NCI-H1694 treated with DMSO at 0.1 percent for 48 hours (cell line): ENCODE measurements at places on chromosomes 4 and X.

DNA sequence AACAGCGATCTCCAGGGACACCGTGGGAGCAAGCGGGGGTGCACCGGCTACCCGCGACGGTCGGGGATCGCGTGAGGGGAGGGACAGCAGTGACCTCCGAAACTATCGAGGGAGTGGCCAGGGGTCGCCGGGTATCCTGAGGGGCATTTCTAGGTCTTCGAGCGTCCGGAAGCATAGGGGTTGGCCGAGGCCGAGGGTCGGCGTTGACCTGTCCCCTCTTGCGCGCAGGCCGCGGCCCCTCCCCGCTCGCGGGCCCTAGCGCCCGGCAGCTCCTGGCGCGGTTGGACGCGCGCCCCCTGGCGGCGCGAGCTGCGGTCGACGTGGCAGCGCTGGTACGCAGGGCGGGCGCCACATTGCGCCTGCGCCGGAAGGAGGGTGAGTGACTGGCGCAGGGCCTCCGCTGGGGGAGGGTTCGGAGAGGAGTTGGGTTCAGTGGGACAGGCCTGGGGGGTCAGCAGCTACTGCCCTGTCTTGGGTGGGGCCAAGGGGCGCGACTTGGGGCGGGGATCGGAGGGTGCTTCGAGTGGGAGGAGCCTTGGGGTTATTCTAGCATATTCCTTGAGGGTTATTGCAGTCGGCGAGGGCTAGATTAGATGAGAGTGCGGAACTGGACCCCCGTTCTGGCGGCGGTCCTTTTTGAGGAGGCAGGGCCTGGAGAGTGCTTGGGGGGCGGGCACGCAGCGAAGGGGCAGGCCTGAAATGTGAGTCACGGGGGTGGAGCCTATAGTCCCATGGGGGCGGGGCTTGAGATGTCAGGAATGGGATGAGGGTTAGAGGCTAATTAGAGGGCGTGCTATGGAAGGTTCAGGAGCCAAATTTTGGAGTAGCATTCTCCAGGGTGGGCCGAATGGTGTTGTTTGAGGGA is 1.2 kb downstream of the MAGIX start:
- DNase-seq, result peak; percentile 66

DNA sequence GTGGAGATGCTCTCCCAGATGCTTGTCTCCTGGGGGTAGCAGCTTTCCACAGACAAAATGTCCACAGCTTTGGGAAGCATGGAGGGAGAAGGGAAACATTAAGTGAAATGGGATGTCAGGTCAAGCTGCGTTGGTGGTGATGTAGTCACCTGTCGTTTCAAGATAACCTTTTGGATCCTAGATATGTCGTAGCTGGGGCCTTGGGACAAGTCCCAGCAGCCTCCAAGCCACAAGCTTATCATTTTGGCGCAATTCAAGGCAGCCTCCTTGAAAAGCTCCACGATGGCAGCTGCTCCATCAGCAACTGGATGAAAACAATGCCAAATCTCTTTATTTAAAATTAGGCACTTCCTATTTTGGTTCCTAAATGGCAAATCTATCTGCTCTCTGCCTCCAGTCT is 52.0 kb downstream of the RTL9 start:
- DNase-seq, result no peak

DNA sequence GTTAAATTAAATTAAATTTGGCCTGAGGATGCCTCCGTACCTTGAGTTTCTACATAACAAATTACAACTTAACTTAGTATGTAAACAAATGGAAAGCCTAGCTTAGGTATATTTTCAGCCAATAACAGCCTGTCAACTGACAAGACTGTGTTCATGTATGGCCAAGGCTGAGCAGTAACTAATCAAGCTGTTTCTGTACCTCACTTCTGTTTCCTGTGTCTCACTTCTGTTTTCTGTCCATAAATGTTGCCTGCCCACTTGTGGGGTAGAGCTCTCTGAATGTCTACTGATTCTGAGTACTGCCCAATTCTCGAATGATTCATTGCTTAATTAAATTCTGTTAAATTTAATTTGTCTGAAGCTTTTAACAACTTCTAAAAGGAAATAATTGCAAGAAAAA is 445.2 kb downstream of the PCDH11X start:
- DNase-seq, result no peak

DNA sequence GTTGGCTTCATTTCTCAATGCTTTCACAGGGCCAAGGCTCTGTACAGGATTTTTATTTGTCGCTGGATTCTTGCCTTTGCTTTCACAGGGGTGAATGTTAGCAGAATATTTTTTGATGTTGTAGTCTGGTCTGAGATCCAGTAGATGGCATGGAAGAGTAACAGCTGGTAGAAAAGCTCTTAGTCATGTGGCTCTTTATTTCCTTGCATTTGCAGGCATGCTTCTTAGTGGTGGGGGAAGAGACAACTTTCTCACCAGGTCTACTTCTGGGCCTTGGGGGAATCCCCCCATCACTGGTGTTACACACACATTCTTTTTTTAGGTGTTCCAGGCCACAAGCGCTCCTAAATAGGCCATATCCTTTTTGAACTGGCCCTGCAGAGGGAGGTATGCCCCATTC is 58.2 kb upstream of the DKK2 start:
- DNase-seq, result no peak

- DNase-seq, result no peak
These were observed 128.9 kb downstream of the UGT8 start for GRCh38 chr4:114727461-114727860.

DNA sequence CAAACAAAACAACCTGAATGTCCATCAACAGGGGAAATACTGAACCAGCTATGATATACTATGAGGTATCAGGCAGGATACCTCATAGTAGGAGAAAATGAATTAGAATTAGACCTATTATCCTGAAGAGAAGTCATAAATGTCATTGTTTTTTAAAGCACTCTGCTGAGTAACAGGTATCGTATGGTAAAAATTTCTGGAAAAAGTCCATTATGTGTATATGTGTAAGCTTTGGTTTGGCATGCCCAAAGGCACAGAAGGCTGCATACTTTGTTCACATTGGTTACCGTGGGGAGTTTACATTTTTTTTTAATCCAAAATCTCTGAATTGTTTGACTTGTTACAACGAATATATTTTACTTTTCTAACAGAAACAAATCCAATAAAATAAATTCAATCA is 70.5 kb downstream of the RPS3A start:
- DNase-seq, result no peak

DNA sequence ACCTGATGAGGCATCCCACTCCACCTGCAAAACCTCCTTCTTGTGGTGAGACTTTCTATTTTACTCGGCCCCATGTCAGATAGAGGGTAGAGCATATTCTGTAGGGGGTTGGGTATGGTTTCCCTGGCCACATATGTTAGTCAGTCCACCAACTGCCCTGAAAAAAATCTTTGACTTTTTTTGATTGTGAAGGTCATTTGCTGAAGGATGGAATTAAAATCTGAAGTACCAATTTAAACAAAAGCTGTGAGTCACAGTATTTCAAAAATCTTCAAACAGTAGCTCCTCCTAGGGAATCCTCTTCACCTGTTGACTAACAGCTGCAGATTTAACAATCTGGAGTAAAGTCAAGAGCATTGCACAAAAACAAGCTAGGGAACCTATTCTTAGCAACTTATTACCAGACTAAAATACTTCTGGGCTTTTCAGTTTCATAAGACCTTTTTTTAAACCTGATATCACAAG is 8.0 kb upstream of the CCDC110 start:
- DNase-seq, result no peak

- DNase-seq, result peak; percentile 27
These were observed 6.5 kb upstream of the RNF4 start for GRCh38 chr4:2462218-2462991.

GRCh38 chrX:16711893-16712547 is 449 bp downstream of the CTPS2 start:
- DNase-seq, result no peak

- DNase-seq, result no peak
These were observed 107.3 kb downstream of the PSAPL1 start for GRCh38 chr4:7327341-7327885.

DNA sequence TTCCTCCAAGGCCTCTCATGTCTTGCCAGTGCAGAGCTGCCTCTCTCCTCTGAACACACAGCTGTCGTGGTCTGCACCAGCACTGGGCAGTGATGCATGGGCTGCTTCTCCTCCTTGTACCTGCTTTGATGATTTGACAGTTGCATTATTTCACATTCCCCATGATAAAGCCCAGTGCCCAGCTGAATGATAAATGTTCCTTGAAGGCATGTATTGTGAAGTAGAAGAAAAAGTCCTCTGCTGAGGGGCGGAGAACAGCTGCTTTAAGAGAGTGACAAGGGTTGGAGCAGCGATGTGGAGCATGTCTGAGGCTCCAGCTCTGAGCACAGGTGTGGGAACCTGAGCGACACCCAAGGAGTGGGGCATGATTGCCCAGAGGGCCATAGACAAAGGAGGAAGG is 21.1 kb upstream of the TRIM2 start:
- DNase-seq, result no peak

DNA sequence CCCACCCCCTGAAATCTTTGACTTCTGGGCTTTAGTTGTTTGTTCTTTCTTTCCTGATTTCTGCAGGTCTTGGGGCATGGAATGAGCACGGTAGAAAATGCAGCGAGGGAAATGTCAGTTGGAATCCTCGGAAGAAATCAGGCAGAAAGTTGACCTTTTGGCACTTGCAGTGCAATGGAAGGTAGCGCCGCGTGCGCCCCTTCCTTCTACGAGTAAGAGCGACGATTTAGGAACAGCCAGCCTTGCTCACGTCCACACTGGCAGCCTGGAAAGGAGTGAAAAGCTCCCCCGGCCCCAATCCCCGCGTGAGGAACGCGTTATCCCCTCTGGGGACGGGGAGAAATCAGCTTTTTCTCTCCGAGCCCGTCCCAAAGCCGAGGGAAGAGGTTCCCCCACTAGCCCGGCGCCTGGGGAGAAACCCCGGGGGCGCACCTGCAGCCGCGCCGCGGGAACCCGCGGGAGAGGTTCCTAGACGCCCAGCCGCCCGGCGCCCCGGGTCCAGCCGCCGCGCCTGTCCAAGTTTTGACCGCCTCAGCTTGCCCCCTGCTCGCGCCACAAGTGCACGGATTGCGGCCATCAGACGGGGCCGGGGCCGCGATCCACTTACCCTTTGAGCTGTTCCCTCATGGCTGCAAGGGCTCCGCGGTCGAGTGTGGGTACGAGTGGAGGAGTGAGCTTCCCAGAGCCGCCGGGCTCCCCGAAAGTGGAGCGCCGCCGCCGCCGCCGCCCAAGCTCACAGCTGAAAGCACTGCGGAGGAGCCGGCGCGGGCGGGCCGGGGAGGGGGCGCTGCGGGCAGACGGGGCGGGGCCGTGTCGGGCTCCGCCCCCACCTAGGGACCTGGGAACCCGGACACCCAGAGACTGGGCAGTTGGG is 194.6 kb upstream of the FTHL17 start:
- DNase-seq, result no peak

DNA sequence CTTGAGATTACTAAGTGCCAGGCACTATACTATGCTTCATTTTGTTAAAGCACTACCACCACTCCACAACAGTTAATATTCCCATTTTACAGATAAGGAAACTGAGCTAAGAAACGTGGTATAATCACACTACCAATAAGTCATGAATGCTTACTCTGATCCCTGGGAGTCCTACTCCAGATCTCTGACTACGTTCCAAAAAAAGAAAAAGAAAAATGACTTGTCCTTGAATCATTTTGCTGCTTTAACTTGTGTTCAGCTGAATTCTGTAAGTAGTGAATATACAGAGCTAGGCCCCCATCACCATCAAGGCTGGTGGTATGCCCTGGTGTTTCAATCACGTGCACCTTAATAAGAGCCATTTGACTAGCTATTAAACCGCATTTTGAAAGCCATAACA is 39.4 kb downstream of the LDB2 start:
- no peak for DNase-seq

DNA sequence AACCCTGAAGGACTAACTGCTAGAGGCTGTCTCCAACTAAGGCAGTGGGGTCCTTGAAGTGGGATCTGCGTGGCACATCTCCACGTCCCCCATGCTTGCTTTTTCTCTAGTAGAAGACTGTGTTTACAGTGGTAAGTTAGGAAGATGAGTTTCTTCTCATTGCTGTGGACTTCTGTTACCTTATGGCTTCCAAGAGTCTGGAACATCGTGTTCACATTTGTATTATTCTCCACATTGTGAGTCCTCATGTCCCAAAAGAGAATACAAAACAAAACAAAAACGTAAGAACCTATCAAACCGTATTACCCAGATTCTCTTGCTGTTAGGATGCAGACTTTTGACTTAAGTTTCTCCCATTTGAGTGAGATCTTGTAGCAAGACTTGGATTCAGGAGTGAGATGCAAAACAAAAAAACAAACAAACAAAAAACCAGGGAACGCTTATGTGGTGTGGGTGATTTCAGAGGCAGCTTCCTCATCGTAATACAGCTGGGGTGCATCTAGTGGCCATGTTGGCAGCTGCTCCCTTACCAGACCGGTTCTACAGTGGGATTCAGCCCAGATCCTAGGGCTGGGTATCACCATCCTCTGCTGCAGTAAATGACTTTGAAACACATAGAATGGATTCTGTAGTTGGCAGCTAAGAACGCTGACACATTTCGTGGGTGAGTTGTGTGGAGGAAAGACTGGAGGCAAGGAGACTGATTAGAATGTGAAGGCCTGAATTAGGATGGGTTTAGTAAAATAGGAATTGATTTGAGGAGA is 41.3 kb downstream of the TMEM131L start:
- DNase-seq, result no peak

DNA sequence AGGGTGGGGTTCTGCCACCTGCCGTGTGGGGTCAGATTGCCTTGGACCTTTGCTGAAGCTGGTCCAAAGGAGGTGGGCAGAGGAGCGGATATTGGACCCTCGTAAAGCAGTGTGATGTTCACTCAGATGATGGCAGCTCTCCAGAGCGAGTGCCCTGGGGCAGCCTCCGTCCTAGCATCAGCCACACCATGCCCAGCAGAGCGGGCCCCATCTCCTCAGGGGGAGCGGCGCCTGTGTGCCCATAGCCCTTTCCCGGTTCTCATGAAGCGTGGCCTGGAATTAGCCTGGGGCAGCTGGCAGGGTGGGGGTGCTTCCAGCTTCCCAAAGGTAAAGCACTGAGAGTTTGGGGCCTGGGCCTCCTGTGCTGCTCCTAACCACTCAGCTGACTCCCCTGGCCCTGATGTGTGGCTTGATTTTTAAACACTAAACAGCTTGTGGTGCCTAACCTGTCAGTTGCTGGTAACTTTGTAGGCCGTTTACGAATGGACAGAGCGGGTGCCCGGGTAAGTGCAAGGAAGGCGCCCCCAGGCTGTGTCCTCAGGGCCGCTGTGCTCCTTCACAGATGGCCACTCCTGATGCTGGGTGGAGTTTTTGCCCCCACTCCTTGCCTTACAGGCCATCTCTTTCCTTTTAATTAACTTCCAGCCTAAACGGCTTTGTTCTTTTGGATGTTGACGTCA is 36.0 kb downstream of the NOP14 start:
- DNase-seq, result no peak

GRCh38 chr4:99863-100262 is 24.4 kb upstream of the ZNF718 start:
- no peak for DNase-seq

DNA sequence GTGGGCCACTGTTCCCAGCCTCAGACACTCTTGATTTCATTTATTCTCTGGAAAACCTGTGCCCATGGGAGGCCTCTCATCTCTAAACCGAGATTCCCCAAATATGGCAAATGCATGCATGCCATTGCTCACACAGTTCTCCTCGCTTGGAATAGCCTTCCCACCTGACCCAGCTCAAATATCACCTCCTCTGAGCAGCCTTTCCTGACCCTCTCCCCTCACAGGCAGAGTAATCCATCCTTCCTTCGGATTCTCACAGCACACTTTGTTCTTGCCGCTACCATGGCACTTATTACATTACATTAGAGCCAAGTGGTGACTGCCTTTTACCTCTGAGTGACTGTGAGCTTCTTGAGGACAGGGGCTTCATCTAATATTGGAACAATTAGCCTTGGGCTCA is 209.5 kb downstream of the HS6ST2 start:
- DNase-seq, result no peak

- DNase-seq, result no peak
These were observed 66.1 kb downstream of the MAGEA10 start for GRCh38 chrX:152072236-152072635.
